Dorsolateral prefrontal cortex (tissue), 122 donors: ENCODE measurements at places on chromosomes 6 and 20.

DNA sequence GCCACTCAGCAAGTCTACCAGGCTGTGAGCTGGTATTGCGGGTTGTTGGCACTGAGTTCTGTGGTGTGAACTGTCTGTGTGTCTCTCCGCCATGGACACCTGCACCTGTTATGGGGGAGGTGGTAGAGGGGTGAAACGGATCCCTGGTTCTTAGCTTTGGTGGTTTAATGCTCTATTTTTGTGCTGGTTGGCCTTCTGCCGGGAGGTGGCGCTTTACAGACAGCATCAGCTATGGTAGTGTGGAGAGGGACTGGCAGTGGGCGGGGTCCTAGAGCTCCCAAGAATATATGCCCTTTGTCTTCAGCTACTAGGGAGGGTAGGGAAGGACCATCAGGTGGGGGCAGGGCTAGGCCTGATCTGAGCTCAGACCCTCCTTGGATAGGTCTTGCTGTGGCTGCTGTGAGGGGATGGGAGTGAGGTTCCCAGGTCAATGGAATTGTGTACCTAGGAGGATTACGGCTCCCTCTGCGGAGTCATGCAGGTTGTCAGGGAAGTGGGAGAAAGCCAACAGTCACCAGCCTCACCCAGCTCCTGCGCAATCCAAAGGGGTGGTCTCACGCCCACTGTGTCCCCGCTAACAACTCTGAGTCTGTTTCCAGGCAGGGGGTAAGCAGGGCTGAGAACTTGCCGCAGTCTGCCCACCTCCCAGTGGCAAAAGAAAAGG, 154.3 kb downstream of the CCDC170 start:
- DNase-seq = no peak

GRCh38 chr6:74607934-74608333, 597.9 kb downstream of the COL12A1 start:
- DNase-seq = no peak

DNA sequence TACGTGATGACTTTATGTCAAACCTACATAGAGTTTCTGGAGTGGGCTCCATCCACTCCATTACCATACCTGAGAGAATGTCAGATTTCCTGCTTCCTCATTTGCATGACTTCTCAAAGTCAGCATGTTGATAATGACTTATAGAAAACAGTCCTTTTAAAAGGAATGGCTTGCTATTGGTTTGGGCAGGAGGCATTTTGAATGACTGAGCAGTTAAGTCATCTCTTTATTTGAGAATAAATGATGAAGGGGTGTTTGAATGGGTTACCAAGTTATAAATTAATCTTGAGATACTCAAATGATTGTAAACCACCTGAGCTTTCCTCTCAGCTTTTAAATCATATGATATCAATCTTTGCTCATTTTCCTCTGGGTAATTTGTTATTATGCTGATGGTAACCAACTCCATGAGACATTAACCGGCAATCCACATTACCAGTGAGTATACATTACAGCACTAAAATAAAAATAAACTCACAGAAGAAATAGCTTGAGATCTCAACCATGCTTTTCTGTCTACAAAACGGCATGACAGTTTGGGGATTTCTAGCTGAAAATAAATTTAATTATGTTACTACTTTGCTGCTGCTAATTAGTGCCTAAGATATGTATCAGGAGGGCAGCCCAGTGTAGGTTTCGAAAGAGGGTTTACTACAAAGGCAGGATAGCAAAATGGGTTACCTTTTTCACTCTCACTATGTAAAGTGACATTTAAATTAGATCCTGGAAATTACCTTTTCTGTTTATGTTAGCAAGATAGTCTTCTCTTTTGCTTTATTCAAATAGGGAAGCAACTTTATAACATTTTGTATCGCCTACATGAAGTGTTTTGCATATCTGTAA, 78.8 kb downstream of the RPS12 start:
- no peak for DNase-seq

DNA sequence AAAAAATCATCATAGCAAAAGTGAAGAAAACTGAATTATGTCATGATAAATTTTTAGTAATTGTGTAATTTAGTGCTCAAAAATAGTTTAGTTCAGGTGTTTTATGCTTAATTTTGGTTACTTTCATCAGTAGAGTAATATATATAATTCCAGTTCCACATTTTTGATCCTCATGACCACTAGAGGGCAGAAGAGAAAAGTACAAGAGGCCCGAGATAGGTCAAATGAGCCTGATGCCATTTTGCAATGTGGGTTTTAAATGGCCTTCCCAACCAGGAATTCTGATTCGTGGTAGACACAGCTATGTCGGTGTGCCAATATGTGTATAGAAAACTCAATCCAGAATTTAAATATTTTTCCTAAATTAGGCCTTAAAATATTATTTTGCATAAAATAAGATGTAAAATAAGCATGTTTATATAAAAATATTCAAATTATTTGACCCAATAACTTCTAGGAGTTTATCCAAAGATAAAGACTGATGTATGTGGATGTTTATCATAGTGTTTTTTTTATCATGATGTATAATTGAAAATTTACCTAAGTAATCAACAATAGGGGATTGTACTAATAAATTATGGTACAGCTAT, 159.7 kb upstream of the RPS6KA2 start:
- no peak for DNase-seq

GRCh38 chr6:32244946-32245398, 21.1 kb upstream of the NOTCH4 start:
- peak; percentile 79 for DNase-seq

GRCh38 chr6:13284646-13285045, 43.7 kb downstream of the TBC1D7 start:
- no peak for DNase-seq

DNA sequence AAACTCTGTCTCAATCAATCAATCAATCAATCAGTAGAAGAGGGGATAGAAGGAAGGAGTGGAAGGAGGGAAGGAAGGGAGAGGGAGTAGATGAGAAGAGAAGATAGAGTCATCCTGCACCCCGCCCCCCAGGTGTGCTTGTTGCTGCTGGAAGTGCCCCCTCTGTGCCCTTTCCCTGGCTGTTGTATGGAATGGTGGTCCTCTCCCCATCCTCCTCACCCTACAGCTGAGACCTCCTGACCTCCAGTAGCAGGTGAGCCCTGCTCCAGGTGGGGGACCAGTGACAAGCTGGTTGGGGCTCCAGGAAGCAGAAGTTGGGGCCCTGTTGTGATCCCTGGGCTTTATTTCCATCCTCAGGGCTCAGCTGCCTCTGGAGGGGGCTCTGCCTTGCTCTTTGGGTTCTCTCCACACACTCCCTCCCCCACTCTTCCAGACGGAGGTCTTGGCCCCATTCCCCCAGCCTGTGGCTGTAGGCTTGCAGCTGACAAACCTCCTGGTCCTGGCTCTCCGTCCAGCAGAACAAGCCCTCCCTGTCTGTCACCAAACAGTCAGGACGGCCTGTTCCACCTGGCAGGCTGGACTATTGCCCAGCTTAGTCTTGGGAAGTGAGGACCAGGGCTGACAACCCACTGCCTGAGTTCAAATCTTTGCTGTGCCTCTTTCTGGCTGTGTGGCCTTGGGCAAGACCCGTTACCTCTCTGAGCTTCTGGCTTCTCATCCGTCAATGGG, 26.0 kb upstream of the SCRT2 start:
- no peak for DNase-seq

GRCh38 chr6:155050311-155050710, 55.2 kb downstream of the TIAM2 start:
- no peak for DNase-seq

- no peak for DNase-seq
Measured at GRCh38 chr6:141726248-141726647, 406.5 kb upstream of the GJE1 start.

GRCh38 chr20:11403711-11404110, 514.0 kb upstream of the BTBD3 start:
- DNase-seq = no peak

DNA sequence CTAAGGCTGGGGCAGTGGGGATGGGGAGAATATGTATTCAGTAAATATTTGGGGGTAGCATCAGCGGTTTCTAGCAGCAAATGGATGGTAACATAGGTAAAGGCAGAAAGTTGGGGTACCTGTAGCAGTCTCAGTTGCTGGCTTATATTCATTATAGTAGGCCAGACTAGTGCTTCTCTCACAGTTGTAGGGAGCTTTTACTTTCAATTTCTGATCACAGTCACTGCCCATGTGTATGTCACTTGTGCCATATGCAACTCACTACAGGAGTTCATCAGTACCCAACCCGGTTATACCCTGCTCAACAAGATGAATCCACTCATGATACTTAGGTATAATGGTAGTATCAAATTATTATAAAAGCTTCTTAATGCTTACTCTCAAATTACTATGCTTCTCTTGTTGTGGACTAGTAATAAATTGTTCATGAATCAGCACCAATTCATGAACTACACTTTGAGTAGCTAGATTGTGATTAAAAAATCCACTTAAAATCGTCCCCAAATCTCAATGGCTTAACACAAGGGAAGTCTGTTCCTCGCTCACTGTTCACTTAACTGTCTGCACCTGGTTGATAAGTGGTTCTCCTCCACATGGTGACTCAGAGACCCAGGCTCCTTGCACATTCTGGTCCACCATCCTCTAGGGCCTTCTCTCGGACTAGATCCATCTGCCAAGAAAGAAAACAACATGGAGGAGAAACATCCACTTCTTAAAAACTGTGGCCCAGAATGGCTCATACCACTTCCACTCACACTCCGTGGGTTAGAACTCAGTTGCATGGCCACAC, 31.3 kb upstream of the MYLIP start:
- DNase-seq = no peak

GRCh38 chr6:138031417-138031816, 75.8 kb downstream of the PERP start:
- DNase-seq = no peak

DNA sequence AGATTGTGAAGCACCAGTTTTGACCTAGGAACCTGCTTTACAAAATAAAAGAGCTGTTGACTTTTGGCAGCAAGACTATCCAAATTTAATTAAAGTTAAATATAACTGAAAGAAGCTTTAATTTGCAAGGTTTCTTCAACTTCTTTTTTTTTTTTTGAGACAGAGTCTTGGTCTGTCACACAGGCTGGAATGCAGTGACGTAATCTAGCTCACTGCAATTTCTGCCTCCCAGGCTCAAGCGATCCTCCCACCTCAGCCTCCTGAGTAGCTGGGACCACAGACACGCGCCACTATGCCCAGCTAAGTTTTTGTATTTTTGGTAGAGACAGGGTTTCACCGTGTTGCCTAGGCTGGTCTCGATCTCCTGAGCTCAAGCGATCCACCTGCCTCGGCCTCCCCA, 13.7 kb upstream of the CSE1L start:
- no peak for DNase-seq

DNA sequence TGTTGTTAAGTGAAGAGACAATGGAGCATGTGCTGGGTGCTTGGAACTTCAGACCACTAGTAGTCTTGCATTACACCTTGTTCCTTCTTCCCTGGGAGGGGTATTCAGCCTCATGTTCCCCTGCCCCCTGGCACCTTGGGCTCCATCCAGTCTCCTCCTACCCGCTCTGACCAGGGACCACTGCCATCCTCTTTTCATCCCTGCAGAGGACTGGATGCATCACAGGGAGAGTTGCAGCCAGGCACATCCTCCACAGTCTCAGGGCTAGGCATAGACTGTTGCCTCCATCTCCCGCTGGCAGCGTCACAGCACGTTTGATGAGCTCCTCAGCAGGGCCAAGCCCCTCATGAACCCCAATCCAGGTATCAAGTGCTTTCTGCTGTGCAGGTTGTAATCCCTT, 1.3 kb upstream of the TAAR8 start:
- no peak for DNase-seq

DNA sequence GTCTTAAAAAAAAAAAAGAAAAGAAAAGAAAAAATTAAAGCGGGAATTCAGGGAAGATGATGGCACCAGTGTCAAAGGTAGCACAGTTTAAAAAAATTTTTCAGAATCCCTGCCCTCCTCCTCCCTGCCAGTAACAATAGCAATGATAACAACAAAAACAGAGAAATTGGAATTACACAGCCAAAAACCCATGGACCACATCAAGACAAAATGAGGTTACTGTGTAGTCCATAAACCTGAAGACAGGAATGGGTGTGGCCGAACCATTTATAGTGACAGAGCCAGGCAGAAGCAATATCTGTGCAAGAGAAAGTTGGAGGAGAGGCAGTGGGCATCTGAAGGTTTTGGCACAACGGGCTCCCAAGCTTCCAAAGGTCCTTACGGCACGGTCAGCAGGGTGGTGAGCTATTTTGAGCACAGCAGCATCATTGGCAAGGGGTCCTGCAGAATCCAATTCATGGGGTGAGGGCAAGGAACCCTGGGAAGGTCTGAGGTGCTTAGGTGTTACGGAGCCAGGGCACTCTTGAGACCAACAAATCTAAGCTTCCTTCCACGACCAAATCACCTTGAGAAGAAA, 202.3 kb downstream of the GMPR start:
- DNase-seq = no peak

DNA sequence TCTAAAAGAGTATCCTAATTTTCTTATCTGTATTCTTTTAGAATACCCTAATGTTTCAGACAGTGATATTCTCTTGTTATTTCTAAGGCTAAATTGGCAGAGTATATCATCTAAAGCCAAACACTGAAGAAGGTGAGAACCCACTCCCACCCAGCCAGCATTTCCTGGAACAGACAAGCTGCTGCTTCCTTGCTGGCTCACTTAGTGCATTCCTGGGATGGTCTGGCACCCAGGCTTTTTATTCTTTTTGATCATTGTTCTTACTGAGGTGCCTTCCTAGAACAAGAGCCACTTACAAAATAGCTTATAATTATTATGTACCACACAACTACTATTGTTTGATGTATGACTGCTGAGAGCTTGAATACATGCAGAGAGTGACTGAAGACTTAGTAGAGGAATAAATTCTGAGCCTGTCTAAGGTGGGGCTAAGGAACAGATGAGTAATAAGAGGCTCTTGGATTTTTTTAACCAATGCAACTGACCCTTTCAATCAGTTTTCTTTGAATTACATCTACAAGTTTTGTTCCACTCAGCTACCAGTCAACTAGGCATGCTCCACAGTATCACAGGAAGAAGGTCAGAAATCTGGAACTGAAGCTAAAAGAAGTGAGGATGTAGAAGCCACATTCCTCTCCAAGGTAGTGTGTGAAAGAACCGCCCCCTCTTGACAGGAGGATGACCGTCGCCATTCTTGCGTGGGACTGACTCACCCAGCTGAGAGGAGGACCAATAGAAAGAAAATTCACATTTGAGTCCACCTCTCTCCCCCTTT, 30.1 kb downstream of the PRPH2 start:
- DNase-seq = no peak

DNA sequence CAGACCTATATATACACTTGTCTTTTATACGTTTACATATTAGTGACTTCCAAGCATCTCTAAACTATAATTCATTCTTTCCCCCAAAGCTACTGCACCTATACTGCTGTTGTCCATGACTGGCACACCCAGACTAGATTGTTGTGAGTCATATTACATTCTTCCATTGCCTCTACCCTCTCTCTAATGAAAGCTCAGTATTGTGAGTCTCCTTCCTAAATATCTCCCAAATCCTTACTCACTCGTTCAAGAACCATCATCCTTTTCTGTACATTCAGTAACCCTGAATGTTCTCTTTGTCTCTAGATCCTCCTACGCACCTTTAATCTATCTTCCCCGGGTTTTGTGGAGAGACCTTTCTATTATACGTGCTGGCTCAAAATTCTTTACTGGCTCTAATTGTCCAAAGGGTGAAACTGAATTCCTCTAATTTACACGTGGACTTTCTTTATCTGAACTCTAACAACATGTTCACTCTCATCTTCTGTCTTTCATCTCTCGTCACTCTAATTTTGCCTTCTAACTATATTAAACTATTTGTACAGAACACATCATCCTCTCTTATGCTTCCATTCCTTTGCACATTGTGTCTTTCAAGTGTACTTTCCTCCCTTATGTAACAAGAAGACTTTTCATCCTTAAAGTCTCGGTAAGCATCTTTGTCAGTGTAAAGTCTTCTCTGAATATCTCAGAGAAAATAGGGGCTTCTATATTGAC, 109.3 kb downstream of the IBTK start:
- no peak for DNase-seq
